AG08395 (cell line): ENCODE measurements at places on chromosomes 12 and 14.

DNA sequence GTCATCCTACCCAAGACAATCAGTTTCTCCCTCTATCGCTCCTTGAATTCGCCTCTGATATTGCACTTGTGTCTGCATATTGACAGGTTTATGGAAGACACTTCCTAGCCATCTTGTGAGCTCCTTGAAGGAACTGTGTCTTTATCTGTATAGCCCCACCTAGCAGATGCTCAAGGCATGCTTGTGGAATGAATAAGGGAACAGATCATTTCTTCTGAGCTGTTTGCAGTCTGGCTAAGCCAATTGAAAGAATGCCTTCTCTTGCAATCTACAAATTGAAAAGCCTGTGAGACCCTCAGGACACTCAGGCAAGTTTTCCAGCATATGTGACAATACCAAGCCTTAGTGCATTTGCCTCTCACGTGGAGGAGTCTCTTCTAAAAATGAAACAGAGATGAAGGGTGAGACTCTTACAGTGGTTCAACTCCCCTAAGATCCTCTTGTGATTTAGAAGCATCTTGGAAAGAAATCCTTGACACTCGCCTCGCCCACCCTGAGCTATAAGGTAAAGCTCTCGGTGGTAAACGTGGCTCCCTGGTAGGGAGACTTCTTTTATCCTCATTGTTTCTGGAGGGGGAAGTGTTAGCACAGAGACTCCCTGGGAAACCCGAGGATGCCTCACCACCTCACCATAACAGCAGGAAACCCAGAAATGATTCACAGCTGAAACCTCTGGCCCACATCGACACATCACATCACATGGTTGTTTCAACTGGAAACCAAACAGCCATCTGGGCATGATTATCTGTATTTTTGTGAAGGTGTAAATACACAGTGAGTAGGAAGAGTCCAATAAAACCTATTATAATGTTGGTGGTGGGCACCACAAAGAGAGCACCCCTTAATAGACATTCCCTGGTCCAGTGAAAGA, 112.3 kb upstream of the BCL2L14 start:
- peak; percentile 97 for DNase-seq

DNA sequence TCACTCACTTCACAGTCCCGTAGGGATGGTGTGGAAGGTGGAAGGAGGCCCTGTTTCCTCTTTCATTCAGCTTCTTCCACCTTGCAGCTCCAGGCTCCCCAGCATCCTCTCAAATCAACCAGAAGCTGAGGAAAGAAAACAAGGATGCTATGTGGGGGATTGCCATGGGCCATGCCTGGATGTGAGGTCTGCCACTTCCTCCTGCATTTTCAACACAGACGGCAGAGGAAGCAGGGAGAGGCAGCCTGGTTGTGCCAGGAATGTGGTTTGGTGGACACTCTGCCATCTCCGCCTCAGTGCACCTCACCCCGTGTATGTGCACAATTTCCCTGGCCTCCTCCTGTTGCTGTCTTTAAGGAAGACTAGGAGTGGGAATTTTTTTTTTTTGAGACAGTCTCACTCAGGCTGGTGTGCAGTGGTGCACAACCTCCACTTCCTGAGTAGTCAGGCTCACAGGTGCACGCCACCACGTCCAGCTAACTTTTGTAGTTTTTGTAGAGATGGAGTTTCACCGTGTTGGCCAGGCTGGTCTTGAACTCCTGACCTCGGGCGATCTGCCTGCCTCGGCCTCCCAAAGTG, 99.2 kb downstream of the SLC15A4 start:
- DNase-seq: no peak

GRCh38 chr14:52363041-52363704, 49.1 kb downstream of the PTGER2 start:
- no peak for DNase-seq

GRCh38 chr14:53010193-53011040, 59.6 kb upstream of the FERMT2 start:
- no peak for DNase-seq

DNA sequence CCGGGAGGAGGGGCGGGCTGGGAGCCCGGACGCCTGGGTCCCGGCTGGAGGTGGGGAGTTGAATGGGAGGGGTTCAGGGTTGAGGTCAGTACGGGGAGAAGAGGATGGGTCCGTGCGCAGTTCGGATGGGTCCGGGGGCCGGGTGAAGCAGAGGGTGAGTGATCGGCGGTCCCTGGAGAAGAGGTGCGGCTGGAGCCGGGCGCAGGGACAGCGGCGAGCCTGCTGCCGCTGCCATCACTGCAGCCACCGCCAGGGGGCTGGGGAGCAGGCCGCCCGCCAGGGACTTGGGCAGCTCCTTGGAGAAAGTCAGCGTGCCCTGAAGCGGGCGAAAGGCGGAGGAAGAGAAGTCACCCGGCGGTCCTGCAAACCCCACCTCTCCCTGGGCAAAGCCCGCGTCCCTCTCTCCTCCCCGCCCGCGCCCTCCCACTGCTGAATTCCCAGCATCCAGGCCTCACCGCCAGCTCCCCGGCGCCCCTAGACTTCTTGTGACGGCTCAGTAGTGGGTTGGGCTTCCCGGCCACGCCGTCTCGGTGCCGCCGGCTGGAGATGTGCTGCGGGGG, 6.0 kb upstream of the GPR84 start:
- DNase-seq: peak; percentile 90

GRCh38 chr12:114636723-114637480, 47.1 kb downstream of the TBX3 start:
- DNase-seq: peak; percentile 62

- no peak for DNase-seq
Observed at GRCh38 chr12:44433659-44434058, 442.5 kb downstream of the NELL2 start.

DNA sequence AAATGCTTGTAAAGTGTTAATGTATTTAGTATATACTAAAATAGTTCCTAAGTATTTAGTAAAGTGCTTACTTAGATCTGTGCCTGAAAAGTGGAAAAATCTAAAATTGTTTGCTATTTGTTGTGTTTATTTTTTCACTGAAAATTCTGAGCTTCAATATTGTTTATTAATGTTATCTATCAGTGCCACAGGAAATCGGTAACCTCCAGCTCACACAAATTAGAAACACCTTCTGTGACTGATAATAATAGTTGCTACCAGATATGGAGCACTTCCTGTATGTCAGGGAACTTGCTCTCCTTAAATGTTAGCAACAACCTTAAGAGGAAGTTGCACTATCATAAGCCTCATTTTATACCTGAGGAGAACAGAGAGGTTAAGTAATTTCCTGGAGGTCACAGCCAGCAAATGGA, 723 bp upstream of the LRP10 start:
- DNase-seq: no peak

DNA sequence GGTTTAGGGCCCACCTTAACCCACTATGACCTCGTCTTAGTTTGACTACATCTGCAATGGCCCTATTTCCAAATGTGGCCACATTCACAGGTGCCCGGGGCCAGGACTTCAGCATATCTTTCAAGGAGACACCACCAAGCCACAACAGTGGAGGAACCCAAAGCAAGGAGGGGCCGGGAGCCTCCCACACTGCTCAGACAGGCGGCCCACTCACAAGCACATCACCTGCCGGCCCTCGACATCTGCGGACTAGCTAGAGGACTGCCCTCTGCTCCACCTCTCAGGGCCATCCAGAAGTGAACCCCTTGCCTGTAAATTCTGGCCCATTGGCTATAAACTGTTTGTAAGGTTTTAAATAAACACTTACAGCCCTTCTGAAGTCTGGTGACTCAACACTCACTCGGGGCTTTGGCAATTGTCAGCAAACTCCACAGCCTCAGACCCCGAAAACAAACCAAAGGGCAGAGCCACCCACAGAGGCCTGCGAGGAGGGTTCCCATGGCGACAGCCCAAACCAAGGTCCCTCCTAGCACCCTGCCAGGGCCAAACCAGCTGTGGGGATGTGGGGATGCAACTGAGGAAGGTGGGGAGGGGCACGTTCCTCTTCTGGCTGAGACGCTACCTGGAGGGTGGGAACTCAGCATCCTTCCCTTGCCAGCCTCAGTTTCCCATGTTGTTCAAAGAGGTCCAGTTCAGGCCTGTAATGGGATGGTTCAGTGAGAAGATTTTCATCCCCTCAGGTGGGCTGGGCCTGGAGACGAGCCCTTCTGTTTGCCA, 95.8 kb downstream of the DICER1 start:
- no peak for DNase-seq

- DNase-seq: no peak
Observed at GRCh38 chr14:58238252-58239243, 6.1 kb upstream of the PSMA3 start.

DNA sequence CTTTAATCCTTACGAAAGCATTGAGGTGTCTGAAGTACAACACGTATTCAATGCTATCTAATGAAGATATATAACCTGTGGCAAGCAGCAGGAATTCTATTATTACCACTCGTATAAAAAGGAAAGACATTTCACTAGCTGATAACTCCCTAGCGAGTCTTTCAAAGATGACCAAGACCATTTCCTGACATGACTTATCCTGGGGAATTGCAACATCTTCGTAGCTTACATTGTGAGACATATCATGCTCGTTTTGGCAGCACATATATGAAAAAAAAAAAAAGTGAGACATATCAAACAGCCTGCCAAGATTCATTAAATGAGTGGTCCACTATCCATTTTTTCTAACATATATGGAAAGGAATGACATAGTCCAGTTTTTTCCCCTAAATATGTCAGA, 337.0 kb downstream of the FSCB start:
- DNase-seq: no peak

- DNase-seq: no peak
Observed at GRCh38 chr12:52132754-52133161, 53.3 kb downstream of the SMIM41 start.

GRCh38 chr12:5434647-5435560, 3.0 kb downstream of the NTF3 start:
- DNase-seq: no peak
